ENCODE measurements at places on chromosomes 3 and 15.

DNA sequence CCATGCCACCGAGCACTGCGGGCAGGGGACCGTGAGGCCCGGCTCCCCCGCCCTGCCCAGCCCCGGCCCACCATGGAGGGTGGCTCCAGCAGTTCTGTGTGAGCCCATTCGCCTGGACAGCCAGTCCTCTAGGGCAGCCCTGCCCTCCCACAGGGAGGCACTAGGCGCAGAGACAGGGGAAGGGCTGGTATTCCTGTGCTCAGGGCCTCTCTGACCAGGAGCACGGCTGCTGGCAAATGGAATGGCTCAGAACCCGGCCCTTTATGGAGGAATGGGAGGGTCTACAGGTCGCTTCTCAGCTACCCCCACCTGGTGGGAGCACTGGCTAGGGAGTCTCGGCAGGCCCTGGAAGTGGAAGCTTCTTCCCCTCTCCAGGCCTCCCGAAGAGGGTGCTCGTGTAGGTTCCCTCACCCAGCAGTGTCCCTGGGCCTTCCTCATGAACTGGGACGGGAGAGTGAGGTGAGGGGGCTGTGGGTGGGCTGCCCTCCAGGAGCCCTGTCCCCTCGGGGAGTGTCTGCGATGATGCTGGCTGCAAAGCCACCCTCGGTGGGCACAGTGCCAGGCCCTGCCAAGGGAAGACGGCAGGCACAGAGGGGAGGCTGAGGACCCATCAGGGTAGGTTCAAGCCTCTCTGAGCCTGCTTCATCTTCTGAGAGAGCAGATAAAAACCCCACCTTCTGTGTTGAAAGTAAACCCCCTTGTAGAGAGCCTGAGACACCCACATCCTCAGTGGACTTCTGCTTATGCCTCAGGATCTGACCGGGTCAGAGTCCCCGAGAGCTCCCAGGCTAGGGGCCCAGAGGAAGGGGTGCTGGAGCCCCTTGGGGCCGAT is 1.5 kb downstream of the MELTF start:
- DNase-seq: no peak

GRCh38 chr15:69141286-69141701 is 19.1 kb upstream of the GLCE start:
- no peak for DNase-seq

DNA sequence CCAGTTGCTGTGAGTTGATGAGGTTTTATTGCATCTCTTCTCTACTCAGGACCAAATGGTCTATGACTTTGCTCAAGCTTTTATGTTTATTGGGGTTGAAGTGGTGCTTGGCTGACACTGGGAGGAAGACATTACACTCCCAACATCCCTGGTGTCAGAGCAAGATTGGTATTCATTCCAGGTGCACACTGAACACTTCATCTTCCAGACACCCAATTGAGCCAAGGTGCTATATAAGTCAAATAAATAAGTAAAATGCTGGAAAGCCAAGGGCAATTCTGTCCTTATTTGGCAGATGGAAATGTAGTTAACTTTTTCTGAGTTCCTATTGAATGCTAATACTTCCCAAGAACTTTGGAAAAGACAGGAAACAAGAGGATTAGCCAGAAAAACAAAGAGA is 53.2 kb upstream of the CDV3 start:
- DNase-seq: no peak

GRCh38 chr15:56608140-56608778 is 125.0 kb downstream of the ZNF280D start:
- DNase-seq: peak; percentile 30

- no peak for DNase-seq
These were observed 110.4 kb downstream of the WNT7A start for GRCh38 chr3:13769422-13769821.
